ENCODE measurements at places on chromosomes 1 and 21. TPM values are rescaled to one million over a fixed set of nuclear protein-coding genes. Genes with fewer than 3 reads are reported as not detected.

- DNase-seq, result no peak
Measured at GRCh38 chr1:35475856-35476674, 81.1 kb downstream of the KIAA0319L start.

DNA sequence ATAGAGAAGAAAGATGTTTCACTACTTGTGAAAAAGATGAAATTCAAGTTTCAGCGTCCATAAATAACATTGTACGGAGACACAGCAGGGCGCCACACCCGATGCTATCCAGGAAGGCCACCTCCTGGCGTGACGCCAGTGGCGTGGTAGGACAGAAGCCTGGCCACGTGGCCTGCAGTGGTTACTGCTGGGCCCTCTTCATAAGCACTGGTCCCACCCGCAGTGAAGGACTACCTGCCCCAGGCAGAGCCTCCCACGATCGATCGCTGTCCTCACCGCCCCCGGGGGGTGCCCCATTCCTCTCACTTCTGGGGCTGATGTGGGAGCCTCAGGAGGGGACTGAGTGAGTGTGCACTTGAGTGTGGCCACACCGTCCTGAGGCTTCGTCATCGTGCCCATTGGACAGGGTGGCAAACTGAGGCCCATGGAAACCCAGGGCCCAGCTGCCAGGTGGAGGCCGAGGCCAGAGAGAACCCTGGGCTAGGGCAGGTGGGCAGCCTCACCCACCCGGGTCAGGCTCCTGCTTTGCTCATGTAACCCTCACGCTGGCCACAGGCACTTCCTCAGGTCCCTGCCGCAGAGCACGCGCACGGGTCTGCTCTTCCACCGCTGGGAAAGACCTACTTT, 11.7 kb upstream of the HES5 start:
- no peak for DNase-seq

DNA sequence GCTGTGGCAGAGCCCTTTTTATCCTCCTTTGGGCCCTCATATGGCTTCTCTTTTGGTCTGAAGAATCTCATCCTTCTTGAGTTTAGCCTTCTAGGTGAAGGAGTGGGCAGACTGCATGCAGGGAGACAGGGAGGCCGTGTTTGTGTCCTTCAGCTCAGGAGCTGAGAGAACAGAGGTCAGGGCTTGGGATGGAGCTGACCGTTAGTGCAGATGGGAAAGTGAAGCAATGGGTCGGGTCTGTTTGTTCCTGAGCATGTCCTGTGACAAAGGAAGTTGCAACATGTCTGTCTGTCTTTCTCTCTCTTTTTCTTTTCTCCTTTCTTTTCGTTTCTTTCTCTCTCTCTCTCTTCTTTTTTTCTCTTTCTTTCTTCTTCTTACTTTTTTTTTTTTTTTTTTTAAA, 14.9 kb downstream of the MAPKAPK2 start:
- no peak for DNase-seq

- DNase-seq, result no peak
Measured at GRCh38 chr1:90922996-90923395, 98.8 kb downstream of the ZNF644 start.

DNA sequence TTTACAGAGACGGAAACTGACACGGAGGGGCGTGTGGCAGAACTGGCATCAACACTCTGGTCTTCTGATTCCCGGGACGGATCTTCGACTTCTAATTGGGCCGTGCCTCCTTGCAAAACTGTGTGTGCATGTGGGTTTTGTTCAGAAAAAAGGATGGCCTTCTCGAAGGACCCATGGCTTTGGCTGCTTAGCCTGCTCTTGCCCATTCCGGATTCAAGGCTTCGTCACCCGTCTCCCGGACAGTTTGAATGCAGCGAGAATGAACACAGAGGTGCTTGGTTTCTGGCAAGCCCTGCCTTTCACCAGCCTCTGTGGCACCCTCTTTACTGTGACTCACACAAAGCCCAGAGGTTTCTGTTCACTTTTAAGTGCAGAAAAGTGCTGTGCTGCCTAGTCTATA, 120.1 kb downstream of the PRDM2 start:
- DNase-seq, result no peak

SIK1 gene
- 0.72 TPM for polyA plus RNA-seq

DNA sequence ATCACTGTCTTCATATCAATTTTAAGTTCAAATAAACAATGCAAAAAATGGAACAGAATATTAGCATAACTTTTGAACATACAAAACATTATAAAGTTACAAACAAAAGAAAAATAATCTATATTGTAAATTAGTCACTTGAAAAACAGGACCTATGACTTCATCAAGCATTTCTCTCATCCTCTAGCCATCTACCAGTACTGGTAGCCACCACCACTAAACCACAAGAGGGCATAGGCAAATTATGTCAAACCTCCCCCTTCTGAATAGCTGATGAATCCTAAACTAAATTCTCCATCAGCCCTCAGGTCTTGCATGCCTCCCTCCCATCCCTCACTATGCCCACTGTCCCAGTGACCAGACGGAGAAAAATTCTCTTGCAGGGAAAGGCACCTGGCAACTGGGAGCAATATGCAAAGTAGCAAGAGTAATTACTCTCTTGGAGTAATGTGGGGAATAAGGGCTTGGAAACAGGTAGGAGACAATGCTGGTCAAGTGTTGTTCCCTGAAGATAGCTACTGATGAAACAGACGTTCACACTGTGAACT, 37.1 kb downstream of the SSX2IP start:
- DNase-seq, result no peak

OR2G6 gene
- polyA plus RNA-seq, result not detected

PROX1 gene
- polyA plus RNA-seq, result 0.02 TPM

KRTAP7-1 gene
- not detected for polyA plus RNA-seq

GRCh38 chr1:79079770-79080169, 73.2 kb upstream of the ADGRL4 start:
- DNase-seq, result peak; percentile 30

ATP5PO gene
- polyA plus RNA-seq, result 177 TPM

DNA sequence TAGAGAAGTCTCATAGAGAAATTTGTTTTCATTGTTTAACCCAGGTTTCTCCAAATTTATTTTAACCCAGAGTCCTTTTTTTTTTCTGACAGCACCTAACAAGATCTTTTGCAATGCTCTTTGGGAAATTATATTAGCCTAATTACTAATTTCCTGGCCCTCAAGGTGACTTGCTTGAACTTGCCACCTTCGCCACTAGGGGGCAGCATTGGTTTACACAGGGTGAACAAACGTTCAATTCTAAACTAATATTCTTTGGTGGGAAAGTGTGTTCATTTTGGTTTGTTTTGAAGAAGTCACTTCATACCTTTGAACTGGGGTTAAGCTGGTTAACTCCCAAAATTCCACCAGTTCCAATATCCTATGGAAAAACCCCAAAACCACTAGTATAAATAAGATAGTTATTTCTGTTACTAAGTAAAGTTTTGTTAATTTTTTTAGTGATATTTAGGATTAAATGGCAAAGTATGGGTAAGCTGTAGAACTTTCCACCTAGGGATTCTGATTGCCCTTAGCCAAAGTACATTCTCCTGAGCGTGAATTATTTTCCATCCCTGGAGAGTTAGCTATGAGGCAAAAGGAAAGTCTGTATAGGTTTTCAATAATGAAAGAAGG, 13.0 kb downstream of the CCDC190 start:
- no peak for DNase-seq

DNA sequence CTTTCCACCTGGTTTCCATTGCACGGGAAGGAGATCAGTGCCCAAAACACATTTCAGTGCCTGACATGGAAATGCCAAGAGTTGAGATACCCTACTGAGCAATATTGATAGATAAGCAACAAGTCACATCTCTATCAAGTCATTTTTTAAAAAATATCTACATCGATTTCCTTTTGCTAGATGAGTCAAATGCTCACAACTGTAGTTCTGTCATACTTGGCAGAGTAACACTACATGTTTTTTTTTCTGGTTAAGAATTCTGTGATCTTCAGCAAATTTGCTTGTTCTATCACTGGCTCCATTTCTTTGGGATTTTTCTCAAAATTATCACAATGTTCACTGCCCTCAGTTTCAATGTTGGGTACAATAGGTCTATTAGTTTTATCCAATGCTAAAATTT, 145.4 kb downstream of the ZC3H11B start:
- no peak for DNase-seq

GRCh38 chr1:221381910-221382623, 359.8 kb downstream of the DUSP10 start:
- peak; percentile 73 for DNase-seq

DNA sequence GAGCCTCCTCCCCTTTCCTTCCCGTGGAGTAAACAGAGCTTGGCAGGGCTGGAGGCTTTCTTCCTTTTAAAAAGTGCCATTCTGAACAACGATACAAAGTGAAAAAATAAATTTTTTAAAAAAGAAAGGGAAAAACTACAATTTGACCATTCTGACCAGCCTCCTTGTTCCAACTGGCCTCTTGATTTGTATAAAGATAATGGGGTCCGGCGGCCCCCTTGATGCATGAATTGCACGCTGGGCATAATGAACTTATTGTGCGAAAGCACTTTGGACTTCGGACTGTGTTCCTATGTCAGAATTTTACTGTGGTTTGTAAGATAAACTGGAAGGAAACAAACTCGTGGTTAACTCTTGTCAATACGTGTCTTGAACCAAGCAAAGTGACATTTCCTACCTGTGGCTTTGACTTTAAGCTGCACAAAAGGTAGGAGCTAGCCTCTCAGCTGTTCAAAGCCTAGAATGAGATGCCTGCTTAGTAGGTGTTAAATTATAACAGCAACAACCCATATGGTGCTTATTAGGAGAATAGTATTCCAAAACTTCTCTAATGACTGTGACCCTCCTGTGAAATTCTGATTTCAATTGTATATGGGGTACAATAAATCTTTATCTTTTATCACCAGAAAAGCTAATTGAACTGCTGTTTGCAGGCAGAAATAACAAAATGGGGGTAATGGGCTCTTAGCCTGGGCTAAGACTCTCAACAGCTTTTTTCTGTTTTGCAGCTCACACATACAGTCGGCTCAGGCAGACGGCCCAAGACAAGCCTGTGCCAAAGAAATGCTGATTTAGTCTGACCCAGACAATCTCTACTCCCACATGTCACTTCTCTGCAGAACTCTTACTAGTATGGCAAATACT, 9.3 kb downstream of the IRF2BP2 start:
- no peak for DNase-seq

- DNase-seq, result no peak
Measured at GRCh38 chr1:226349081-226349480, 40.1 kb upstream of the LIN9 start.

DNA sequence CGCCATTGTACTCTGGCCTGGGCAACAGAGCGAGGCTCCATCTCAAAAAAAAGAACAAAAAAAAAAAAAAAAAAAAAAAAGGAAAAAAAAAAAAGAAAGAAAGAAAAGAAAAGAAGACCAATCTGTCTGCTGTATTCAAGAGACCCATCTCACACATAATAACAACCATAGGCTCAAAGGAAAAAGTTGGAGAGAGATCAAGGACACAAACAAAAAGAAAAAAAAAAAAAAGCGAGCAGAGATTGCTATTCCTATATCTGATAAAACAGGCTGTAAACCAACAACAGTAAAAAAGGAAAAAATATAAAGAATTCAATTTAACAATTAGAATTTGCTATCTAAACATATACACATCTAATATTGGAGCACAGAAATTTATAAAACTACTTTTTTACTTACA, 150.4 kb downstream of the BRINP3 start:
- no peak for DNase-seq

Data from BJ (cell line).